ENCODE measurements at places on chromosomes 12 and 14.

GRCh38 chr12:112381406-112381882, 787 bp downstream of the HECTD4 start:
- no peak for DNase-seq

DNA sequence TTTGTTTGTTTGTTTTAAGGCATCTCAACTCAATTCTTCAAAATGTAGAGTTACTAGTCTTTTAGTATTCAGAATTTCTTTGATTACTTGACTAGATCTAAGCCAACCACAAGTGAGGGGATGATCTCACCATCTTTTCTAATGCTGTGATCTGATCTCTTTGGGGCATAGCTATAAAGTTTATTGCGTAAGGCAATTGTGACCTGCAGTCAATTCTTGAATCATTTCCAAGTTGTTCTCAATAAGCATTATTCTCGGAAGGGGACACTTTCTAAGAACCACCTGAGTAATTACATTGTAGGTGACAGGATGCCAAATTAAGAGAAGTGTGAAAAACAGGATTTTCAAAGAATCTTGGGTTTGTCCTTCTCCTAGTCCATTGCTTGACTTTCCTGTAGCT, 13.1 kb downstream of the DACT1 start:
- DNase-seq: no peak

GRCh38 chr12:96876966-96877365, 30.1 kb upstream of the NEDD1 start:
- DNase-seq: no peak

GRCh38 chr14:99721792-99722516, 37.9 kb downstream of the CYP46A1 start:
- no peak for DNase-seq

GRCh38 chr14:92549105-92549858, 35.7 kb downstream of the RIN3 start:
- DNase-seq: no peak

DNA sequence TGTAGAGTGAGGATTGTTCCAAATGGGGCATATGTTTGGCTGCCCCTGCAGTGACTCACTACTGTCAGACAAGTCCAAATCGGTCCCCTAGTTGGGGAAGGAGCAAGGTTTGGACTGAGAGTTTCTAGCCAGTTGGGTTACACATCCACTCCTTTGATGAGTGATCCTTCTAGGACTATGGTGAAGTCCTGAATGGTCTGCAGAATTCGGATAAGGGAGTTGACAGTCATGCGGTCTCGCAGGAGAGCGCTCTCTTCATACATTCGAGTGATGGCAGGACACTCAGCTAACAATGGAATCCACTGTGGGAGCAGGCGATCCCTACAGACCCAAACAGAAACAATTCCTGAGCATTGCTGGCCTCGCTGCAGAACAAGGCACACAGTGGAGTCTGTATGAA, 61.5 kb upstream of the SINHCAF start:
- no peak for DNase-seq

GRCh38 chr14:101881426-101881825, 82.9 kb upstream of the DYNC1H1 start:
- DNase-seq: peak; percentile 45

- peak; percentile 76 for DNase-seq
These were observed 6.6 kb downstream of the PHB2 start for GRCh38 chr12:6963791-6964413.

DNA sequence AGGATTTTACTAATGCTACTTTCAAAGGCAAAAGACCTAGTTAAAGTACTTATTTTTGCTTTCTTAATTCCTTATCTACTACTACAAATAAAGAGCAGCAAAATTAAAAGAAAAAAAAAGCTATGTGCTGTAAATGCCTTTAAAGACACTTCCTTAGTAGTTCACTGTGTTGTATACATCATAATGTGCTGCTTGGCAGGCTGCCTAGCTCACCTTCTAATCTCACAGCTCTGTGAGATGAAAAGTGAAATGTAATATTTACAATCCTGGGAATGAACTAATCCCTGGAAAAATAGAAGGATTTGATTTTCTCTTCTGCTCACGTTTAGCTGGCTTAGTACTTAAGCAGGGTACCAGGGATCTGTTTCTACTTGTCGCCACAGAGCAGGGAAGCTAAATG, 184.4 kb upstream of the ALG10B start:
- DNase-seq: no peak

- peak; percentile 80 for DNase-seq
These were observed 73.1 kb upstream of the CEP83 start for GRCh38 chr12:94532490-94533422.

GRCh38 chr12:83256562-83256961, 569.9 kb downstream of the TMTC2 start:
- DNase-seq: no peak

- DNase-seq: no peak
These were observed 89.9 kb upstream of the PPP4R3A start for GRCh38 chr14:91599994-91600393.

GRCh38 chr12:109489016-109489954, 11.9 kb downstream of the UBE3B start:
- DNase-seq: no peak

DNA sequence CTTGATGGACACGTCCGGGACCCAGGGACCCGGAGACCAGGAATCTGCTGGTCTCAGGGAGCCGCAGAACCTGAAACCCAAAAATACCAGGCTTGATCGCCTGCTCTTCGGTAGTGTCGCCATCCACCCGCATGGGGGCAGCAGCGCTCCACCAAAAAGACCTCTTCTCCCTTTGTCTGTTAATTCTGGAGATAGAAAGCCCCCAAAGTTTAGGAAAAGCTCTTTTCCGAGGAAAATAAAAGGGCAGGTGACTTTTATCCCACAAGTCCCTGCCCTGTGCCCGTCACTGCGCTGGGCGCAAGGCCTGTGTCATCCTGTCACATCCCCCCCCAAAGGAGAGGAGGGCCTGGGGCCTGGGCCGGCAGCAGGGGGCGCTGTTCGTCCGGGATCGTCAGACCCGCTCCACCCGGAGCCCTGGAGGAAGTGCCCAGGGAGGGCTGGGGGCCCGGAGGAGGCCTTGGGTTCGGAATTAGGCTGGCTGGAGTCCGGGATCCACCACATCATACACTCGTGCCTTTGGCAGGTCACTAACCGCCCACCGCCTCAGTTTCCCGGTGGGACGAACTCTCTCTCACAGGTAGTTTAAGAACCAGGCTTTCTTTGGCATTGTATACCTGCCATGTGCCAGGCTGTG, 31.9 kb downstream of the DAD1 start:
- DNase-seq: peak; percentile 90

DNA sequence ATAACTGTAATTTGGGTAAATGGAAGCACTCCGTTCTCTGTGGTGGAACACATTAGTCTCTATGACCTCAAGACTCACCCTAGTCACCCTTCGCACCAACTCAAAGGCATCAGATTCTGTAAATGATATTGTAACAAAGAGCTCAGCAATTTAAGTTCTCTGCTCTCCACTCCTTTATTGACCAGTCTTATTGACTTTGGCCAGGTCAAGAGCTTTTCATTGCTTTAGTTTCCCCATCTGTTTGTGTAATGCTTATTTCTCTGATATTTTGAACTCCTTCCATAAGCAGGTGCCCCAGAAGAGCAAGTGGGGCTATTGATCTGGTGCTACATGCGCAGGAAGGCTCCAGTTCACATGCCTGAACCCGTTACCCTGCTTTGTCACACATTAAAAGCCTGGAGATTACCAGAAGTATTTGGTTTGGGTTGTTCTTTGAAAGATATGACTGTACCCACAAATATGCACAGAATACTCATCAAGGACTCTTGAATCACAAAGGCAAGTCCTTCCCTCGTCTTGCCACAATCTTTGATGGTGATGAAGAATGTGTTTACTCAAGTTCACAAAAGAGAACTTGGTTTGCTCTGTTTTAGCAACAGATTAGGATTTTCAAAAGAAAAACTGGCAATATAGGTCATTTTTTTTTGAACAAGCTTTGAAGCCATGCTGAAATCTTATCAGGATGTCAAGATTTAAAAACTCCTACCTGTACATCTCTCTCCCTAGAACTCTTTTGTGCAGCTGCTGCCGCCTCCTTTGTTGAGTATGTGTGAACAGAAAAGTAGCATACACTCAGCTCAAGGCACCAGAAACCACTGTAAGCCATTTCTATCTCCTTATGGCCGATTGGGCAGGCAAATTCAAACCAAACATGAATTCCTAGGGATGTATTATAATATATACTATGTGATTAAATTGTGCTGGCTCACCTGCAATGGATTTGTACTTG, 193.9 kb downstream of the BCAT1 start:
- DNase-seq: no peak

DNA sequence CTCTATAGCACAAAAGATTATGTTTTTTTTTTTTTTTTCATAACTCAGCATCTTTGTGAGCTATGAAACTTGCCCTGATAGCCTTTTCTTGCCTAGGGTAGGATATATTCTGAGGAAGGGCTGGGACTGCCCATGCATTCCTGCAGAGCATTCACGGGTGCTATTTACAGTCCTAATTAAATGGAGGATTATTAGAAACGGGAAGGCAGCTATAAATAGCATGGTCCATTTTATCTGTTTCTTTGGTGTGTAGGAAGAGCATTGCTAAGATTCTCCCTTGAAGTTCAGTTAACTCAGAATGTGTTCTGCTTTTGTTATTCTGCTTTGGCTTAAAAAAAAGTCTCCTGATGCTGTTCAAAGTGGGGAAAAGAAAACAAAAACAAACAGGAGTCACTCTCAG, 630.9 kb downstream of the DIO2 start:
- no peak for DNase-seq

DNA sequence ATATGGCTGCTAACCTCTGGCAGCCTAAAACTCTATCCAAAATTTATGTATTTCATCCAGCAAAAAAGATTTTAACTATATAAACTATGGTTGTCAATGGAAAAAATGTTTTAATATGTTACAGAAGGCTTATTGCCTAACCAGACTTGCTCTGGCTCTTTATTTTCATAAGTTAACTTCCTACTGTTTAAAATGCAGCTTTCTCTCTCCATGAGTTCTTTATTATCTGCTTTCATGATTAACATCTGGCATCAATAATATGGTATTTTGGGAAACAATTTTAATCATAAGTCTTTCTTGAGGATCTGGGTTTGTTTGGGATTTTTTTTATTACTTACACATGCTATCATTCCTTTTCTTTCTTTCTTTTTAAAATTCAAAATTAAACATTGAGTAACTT, 20.5 kb downstream of the KERA start:
- no peak for DNase-seq

- no peak for DNase-seq
These were observed 114.8 kb downstream of the PLXNC1 start for GRCh38 chr12:94263011-94263811.

- DNase-seq: no peak
These were observed 1.1 kb downstream of the CKB start for GRCh38 chr14:103521438-103521950.

GRCh38 chr12:99948370-99948769, 36.4 kb downstream of the ANKS1B start:
- no peak for DNase-seq

- no peak for DNase-seq
These were observed 68.5 kb upstream of the CAPRIN2 start for GRCh38 chr12:30823156-30823699.

GRCh38 chr14:87824266-87824665, 168.7 kb downstream of the GALC start:
- DNase-seq: no peak

GRCh38 chr14:91315844-91316267, 71.4 kb upstream of the GPR68 start:
- no peak for DNase-seq

- DNase-seq: no peak
These were observed 8.3 kb downstream of the CISTR start for GRCh38 chr12:53743266-53744129.

- DNase-seq: no peak
These were observed 214.3 kb upstream of the CDKN3 start for GRCh38 chr14:54182419-54183045.

- DNase-seq: peak; percentile 91
These were observed 55.6 kb downstream of the CLIP1 start for GRCh38 chr12:122366685-122367475.

DNA sequence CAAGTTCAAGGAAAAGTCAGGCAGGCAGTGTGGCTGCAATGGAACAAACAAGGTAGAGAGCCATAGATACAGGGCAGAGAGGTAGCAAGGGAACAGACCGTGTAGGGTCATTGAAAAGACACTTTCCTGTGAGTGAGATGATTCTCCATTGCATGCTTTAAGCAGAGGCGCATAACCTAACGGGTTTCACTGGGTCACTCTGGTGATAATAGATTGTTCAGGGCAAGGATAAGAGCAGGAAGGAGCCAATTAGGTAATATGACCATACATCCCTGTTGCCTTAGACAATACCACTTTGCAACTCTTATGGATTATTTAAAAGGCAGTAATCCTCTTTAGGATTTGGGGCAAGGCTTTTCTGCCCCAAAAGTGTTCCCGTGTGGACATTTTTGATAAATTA, 214.1 kb downstream of the PTPRO start:
- no peak for DNase-seq

DNA sequence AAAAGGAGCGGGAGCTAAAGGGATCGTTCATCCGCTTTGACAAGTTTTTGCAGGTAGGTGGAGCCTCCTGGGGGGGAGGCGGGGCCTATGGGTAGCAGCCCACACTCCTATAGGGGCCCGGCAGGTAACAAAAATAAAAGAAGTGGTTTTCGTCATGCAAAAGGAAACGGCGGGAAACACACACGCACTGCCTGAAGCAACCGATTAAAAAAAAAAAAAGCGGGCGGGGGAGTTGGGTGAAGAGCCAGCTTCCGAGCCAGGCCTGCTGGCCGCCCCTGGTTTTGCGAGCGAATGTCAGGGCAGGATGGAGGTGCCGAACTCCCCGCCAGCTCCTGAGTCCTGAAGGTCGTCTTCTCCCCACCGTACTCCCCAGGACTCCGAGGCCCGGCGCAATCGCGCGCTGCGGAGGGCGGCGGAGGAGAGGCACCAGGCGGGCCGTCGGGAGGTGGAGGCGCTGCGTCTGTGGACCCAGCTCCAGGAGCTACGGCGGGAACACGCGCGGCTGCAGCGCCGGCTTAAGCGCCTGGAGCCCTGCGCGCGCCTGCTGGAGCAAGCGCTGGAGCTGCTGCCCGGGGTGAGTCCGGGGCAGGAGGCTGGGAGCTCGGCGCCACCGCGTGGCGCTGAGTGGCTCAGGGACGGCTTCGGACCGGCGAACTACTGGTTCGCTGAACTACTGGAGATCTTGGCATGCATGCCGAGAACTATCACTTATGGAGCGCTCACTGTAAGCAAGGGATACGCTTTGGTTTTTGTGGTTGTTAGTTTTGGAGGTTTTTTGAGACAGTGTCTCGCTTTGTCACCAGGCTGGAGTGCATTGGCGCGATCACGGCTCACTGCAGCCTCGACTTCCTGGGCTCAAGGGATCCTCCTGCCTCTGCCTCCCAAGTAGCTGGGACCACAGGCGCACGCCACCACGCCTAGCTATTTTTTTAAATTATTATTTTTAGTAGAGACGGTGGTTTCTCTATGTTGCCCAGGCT, 3.6 kb downstream of the CFAP73 start:
- DNase-seq: no peak

- DNase-seq: no peak
These were observed 32.7 kb upstream of the USP44 start for GRCh38 chr12:95583933-95584332.

Measured in sigmoid colon (tissue), 7 donors.